ENCODE measurements at places on chromosomes 4 and X.
A peak's percentile ranks its signal among the peaks of the same experiment; 100 is the strongest.

DNA sequence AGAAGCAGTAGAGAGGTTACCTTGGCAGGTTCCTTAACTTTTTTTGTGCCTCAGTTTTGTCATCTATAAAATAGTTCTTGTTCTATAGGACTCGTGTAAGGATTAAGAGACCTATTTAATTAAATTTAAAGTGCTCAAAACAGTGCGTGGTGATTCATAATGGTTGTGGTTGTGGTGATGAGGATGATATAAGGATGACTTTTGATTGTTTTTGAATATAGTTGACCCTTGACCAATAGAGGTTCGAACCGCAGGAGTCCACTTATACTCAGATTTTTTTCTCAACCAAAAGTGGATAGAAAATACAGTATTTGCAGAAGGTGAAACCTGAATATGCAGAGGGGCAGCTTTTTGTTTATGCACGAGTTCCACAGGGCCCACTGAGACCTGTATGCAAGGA is 14.6 kb downstream of the SMAD1 start:
- no peak for DNase-seq

DNA sequence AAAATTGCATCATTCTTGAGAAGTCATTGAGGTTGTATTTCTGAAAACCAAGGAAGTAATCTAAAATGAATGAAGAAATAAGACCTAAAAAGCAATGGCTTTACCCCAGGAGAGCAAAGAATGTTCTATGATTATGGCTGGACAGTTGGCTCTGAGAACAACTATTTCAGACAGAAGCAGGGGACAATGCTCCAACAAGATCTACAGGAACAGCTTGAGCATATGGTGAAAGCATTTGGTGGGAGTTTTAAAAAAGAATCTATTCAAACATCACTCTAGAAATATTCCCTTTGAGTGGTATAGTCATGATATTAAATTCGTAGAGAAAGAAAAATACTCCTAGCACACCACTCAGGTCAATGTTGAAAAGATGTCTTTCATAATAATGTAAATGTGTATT is 26.7 kb downstream of the DYNLT3 start:
- no peak for DNase-seq

DNA sequence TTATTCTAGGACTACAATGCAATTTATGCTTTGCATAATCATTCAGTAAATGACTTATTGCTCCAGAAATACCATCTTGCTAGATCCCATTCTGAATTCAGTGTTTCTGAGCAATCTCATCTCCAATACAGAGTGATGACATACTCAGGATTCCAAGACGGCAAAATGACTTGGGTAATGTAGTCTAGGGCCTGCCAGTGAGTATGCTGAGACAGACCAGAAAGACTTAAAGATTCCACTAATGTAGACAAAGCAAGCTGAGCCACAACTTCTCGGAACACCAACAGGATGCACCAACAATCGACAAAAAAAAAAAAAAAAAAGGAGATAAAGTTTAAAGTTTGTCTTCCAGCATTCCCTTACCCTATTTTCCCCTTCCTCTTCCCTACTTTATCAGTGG is 919 bp upstream of the SEC24B start:
- peak; percentile 39 for DNase-seq

GRCh38 chr4:81049907-81050306 is 19.4 kb downstream of the BMP3 start:
- DNase-seq = no peak

DNA sequence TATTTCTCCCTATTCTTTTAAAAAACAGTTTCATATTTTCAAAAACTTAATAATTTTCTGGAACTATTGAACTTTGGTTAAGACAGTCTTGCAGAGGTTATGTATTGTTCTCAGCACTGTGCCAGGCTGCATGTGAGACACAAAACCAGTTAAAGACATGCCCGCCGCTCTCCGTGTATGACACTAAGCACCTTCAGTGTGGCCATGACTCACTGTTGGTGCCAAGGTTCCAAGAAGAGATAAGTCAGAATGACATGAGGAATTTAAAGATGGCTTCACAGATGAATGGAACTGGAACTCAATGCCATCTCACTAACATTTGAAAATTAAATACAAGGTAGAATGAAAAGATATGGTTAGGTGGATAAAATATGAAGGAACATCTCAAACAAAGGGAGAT is 525.5 kb upstream of the ZFP42 start:
- no peak for DNase-seq

GRCh38 chr4:158966091-158966490 is 136.8 kb upstream of the RAPGEF2 start:
- no peak for DNase-seq

- no peak for DNase-seq
Measured at GRCh38 chrX:7218321-7219152, 70.6 kb upstream of the PUDP start.

GRCh38 chr4:3225071-3225850 is 23.7 kb upstream of the MSANTD1 start:
- no peak for DNase-seq

- no peak for DNase-seq
Measured at GRCh38 chrX:42242004-42242403, 318.6 kb upstream of the CASK start.

DNA sequence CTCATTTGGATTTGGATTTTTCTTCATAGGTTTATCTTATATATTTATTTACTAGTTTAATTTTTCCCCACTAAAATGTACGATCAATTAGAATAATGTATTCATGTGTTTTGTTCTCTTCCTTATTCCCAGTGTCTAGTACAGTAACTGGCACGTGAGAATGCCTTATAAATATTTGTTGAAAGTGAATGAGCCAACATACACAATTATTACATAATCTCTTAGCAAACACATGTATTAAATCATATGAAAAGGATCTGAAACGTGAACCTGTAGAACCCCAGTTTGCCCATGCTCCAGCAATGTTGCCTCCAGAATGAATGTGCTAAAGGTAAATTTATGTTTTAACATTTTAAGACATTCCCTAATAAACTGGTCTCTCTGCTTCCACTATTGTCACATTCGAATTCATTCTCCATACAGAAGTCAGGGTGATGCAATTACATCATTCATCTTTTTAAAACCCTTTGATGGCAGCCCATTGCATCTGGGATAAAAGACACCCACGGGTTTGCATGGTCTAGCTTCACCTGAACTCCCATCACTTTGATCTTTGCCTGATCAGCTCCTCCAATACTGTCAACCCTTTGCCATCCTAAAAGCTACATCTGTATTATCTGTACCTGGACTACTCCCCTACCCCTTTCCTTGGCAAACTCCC is 30.7 kb upstream of the AREG start:
- no peak for DNase-seq

GRCh38 chrX:2820136-2820771 is 8.5 kb upstream of the GYG2 start:
- DNase-seq = no peak
